ENCODE measurements at places on chromosomes 2 and 18. TPM values are rescaled to one million over a fixed set of nuclear protein-coding genes. Genes with fewer than 3 reads are reported as not detected.

The GRHL1 gene
- total RNA-seq, result 1.5 TPM

The GALNT3 gene
- total RNA-seq, result 4.8 TPM

The TRIM54 gene
- total RNA-seq, result 0.26 TPM

The SP140 gene
- 235 TPM for total RNA-seq

The C1D gene
- total RNA-seq, result 28.3 TPM

The UGT1A10 gene
- not detected for total RNA-seq

The REG3G gene
- total RNA-seq, result not detected

The SCN2A gene
- not detected for total RNA-seq

The TMEM237 gene
- total RNA-seq, result 19.4 TPM

The GALNT5 gene
- not detected for total RNA-seq

The PDIA6 gene
- total RNA-seq, result 171 TPM

The MC5R gene
- not detected for total RNA-seq

The CFAP210 gene
- not detected for total RNA-seq

DNA sequence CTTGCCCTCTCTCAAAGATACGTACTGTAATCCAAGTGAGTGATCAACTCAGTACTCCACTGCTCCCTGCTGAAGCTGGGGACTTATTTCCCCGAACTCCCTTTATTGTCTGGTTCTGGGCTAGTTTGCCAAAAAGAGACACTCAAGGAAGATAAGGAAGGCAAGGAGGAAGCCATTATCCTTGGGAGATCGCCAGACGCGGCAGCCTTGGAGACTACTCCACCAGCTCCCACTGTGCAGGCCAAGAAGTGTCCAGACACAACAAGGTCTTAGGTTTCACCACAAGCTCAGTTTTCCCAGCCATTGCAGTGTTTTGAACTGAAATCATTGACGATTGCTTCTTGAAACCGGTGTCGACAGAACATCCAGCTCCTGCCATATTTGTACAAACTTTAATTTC is 439.6 kb upstream of the UBE2E3 start:
- no peak for DNase-seq

DNA sequence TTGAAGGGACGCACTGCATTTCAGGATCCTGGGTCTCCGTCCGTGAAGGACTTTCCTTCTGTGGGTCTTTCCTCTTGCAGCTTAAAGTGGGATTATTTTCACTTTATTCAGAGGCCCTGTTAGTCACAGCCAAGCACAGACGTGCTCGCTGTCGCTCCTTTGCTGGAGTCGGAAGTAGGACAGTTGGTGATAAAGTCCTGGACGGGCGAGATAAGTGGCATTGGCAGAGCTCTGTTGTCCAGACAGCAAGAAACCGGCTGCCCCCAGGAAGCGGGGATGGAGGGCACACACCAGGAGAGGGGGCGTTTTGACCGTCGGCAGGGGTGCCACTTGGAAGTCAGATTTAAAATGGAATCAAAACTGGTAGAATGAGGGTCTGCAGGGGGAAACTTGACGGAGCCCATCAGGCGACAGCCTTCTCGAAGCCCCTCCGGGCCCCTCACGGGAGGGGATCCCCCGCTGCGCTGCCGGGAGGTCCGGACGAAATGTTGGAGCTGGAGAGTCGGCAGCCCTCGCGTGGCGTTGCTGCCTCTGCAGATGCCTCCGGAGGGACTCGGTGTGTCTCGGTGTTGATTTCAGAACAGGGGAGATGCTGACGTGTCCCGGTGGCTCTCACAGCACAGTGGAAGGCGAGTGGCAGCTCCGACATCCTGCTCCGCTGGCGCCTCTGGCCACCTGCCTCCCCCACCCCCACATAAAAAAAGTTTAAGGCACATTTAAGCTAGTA is 124.2 kb downstream of the NFATC1 start:
- DNase-seq, result no peak

GRCh38 chr2:111072220-111072871 is 48.4 kb upstream of the BCL2L11 start:
- no peak for DNase-seq

DNA sequence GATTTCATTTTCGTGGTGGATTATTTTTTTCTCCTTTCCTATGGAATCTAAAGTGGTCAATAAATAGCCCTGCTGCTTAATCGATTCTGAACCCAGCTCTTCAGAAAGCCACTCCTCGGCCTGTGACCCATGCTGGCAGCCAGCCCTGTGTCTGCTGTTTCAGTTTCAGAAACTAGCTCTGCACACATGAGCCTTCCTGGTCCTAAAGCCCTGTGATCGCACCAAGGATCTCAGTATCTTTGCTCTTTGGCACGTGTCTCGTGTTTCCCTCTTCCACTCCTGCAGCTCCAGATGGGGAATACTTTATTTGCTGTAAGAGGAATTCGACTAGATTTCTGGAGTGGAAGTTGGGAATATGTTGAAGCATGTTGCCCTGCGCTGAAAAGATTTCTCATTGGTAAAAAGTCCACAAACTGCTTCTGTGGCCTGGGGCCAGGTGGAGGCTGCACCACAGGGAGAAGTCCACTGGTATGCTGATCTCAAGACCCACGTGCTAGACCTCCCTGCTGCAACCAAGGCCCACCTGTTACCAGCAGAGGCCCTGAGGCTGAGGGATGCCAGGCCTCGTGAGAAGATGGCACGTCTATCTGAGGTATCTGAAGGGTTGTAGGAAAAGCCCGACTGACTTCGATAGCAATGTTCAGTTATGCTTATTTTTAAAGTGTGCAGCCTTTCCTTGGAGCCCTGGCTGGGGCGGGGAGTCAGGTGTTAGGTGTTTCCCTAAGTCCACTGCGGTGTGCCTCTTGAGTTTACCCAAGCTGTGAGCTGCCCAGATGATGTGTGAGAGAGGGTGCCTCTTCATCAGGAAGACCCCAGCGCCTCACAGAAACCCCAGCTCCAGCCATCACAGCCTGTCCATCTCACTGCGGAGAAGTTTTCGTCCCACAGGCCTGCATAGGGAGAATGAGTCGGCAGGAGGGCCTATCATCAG is 33.6 kb upstream of the CELF4 start:
- no peak for DNase-seq

GRCh38 chr2:157032017-157032416 is 225.5 kb upstream of the GALNT5 start:
- DNase-seq, result no peak

- no peak for DNase-seq
These were observed 71.8 kb upstream of the YWHAQ start for GRCh38 chr2:9702604-9703084.

DNA sequence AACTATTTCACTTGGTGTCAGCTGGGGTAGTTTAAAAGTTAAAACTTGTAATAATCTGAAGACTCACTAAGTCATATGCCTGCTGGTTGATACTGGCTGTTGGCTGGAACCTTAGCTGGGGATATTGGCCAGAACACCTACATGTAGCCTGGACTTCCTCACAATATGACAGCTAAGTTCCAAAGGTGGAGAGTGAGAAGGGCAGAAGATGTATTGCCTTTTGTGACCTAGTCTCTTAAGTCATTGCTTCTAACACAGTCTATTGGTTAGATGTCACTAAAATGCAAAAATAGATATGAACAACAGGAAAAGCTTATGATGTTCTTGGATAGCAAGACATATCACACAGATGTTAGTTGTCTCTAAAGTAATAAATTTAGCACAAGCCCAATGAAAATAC is 113.2 kb upstream of the CHAC2 start:
- no peak for DNase-seq

DNA sequence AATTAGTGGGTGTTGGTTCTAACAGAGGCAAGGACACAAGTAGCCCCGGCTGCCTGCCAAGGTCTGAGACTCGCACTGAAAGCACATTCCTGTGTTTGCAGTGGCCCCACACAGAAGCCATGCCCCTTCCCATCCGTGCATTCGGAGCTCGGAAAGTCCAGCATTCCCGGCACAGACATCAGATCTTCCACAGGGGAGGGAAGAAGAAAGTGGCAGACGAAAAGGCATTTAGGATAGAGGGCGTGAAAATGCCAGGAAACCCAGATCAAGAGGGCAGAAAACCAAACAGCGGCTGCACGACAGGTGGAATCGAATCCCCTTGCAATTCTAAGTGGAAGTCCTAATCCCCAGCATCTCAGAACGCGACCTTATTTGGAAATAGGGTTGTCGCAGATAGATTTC is 105.5 kb upstream of the ASB18 start:
- no peak for DNase-seq

- no peak for DNase-seq
These were observed 12.0 kb upstream of the DARS1 start for GRCh38 chr2:135997380-135997779.

DNA sequence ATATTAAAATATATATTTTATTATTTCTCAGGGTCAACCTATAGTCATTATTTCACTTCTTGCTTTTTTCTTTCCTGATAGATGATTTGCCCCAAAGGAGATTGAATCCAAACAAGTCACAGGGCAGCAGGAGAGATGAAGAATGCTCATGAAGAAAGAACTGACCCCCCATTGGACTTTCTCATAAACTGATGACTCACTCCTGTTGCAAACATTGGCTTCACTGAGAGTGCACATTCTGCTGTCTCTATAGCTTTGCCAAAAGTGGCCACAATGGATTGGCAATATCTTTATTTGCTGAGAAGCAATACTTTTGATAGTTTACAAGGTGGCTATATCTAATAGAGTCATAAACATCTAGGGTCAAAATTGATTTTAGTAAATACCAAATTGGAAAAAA is 55.9 kb upstream of the ZNF385B start:
- DNase-seq, result no peak

DNA sequence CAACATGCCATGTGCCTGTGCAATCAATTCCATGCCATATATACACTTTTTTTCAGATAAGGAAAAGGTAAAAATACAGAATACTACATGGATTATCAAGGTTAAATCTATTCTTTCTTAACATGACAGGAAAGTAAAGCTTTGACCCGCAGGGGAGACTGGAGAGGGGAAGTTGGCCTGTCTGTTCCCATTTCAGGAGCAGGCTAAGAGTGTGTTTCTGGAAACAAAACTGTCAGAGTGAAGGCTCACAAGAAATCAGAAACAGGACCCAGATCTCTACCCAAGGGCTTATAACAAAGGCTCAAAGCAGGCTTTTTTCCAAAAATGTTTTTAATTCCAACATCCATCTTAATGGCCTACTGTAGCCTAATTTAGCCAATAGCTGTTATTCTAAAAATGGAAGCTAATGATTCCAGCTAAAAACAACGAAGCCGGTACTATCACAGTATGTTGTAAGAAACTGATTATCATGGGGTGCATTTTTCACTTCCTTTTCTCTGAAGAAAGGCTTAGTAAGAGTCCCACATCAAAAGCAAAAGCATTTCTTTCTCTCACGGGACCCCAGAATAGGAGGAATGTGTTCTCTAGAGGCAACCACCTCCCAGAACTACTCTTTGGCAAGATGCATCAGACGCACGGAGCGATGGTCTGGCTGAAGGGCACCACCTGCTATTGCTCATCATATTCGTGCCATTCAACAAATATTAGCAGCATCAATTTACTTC is 41.4 kb downstream of the FECH start:
- no peak for DNase-seq

DNA sequence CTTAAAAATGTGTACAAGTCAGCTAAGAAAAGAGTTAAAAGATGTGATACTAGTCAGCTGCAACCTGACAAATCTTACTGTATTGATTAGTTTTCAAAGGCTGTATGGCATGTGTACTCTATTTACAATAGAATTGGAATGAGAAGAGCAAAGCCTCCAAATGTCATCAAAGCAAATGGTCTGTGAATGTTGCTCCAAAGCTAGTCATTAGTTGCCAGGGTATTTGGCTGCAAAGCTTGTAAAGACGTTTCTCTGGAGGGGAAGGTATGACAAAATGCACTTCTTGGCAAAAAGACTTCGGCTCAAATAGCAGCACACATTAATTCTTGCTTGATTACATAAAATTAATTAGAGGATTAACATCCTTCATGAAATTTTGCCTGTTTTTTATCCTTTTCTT is 59.3 kb downstream of the ETAA1 start:
- DNase-seq, result no peak

- DNase-seq, result no peak
These were observed 1.1 kb upstream of the CRYGC start for GRCh38 chr2:208130712-208131110.

- DNase-seq, result no peak
These were observed 423.9 kb downstream of the CMPK2 start for GRCh38 chr2:6441800-6442199.

- DNase-seq, result no peak
These were observed 79.7 kb upstream of the APCDD1 start for GRCh38 chr18:10374636-10375293.

DNA sequence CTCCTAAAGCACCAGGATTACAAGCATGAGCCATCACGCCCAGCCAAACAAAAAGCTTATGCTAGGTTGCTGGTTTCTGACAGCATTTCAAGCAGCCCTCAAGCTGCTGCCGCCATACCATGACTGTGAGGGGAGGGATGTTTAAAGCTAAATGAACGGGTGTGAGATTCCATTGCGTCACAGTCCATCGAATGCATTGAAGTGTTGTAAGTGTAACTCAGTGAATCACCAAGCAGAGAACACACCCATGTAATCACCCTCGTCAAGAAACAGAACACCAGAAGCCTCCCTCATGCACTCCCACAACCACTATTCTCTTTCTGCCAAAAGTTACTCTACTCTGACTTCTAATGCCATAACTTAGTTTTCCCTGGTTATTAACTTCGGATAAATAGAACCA is 32.8 kb upstream of the MC5R start:
- no peak for DNase-seq

GRCh38 chr2:27622921-27623384 is 5.9 kb downstream of the CCDC121 start:
- DNase-seq, result no peak

- DNase-seq, result peak; percentile 31
These were observed at the start of gene DNMT3A for GRCh38 chr2:25341753-25342371. Gene DNMT3A (minus strand): TSS chr2:25341925. CDS start chr2:25313984, 27,941 bp downstream.

DNA sequence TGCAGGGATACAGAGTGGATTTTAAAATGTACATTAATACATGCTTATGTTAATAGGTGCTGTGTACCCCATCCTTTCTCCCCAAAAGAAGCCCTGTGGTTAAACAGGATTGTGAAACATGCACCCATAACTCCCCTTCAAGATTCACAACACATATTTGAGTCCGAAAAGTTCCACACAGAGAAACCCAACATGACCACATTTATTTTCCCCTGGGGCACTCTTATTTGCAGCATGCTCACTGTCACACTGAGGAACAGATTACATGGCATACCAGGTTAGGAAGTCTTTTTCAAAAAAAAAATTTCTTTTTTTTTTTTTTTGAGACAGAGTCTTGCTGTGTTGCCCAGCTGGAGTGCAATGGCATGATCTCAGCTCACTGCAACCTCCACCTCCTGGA is 67.7 kb upstream of the COL5A2 start:
- DNase-seq, result no peak

- no peak for DNase-seq
These were observed 152.5 kb downstream of the ICOS start for GRCh38 chr2:204089105-204089504.

All from activated T-helper 1 cell treated with anti-CD3 and anti-CD28 coated beads, Interleukin-12 subunit alpha, Interleukin-12 subunit beta, Interleukin-2, Interleukin-4 antibody, amounts not matched to agents 30 ng/mL and 10 ng/mL and 1 ng/mL, durations not matched to agents 14 hours and 24 hours and 36 hours (primary cell).